ENCODE measurements at places on chromosomes 11 and 22.

DNA sequence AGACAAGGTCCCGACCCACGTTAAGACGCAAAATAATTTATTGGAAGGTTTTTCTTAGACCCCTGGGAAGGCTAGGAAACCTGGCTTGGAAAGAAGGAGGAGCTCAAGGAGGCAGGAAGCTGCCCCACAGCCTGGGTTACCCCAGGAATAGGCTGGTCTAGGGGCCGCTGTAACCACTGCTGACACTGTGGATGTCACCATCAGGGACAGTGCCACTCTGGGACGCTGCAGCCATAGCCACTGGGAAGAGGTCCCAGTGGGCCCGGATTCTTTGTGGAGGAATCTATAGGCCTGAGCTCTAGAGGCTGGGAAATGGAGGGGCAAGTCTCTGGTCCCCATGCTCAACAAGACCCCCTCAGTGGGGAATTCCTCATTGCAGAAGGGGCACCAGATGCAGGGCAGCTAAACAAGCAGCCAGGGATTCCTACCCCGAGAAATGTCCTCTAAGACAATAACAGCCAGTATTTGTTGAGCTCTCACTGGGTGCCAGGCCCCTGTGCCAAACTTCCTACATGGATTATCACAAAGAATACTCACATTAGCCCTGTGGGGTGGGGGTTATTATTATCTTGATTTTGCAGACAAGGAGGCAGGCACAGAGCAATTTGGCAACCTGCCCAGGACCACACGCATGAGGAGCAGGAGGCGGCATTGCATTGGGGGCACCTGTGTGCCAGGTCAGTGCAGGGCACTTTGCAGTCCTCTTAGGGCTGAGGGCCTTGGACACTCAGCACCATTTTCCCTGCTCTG, 19.5 kb upstream of the CHKA start:
- no peak for DNase-seq

- no peak for DNase-seq
These were observed 97.1 kb upstream of the SYT13 start for GRCh38 chr11:45383224-45383623.

DNA sequence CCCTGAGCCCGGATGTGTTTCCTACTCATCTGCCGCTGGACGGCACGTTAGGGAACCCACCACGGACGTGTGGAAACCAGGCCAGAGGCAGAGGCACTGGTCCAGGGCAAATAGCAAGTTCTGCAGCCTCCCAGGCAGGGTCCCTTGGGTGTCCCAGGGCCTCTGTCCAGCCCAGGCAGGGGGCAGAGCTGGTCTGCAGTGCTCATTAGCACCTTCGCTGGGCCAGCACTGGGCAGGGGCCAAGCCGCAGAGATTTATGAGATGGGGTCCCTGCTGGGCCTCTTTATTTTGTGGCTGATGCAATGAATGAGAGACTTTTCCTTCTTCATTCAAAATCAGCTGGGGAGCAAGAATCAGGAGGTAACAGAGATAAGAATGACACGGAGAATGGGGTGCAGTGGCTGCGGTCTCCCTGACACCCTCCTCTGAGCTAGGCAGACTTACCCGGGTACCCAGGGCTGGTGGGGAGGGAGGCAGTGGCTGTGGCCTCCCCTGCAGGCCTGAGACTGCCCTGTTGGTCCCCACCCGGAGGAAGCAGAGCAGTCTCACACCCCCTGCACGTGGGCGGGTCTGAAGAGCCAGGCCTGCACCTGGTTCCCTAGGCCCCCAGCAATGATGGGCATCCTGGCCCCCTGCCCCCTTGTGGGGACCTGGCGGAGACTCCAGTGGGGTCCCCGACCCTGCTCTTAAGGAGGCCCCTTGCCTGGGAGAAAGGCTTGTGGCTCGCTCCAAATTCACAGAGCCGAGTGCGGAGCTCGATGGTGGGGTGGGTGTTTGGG, 14.0 kb upstream of the PARVG start:
- DNase-seq = no peak

- no peak for DNase-seq
These were observed 26.1 kb upstream of the CLMP start for GRCh38 chr11:123221096-123221561.

GRCh38 chr11:45259592-45259991, 26.5 kb downstream of the SYT13 start:
- no peak for DNase-seq
